ENCODE measurements at places on chromosomes 6 and 20.

- DNase-seq: no peak
Measured at GRCh38 chr6:130425537-130425936, 59.7 kb downstream of the TMEM200A start.

DNA sequence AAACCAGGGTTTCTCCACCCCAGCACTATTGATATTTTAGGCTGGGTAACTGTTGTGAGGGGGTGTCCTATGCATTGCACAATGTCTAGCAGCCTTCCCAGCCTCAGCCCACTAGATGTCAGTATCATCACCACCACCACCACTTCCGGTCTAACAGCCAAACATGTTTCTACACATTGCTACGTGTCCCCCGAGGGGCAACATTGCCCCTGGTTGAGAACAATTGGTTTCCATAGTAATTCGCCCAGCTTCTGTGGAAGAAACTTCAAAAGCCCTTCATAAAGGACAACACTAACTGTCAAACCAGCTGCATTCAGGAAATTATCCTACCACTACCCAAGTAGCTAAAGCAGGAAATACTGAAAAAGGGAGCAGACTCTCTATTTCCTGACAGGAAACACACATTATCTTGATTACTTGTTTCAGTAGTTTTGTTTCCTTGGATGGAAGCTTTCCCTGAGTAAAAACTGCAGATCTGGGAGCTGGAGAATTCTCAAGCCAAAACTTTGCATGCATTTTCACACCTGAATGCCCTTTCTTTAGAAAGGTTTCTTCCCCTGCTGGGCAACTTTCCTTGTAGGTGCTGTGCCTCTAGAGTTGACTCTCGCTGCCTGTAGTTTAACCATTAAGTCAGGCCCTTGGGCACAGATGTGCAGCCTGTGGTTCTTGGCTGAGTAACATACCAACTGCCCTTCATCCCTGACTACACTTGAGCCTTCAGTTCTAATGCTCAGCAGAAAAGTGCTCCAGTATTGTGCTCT, 23.6 kb downstream of the PKHD1 start:
- DNase-seq: peak; percentile 25

- DNase-seq: no peak
Measured at GRCh38 chr6:153129873-153130514, 1.1 kb downstream of the RGS17 start.

GRCh38 chr20:9928281-9928737, 89.4 kb upstream of the PAK5 start:
- DNase-seq: no peak

GRCh38 chr6:159042003-159042825, 2.6 kb downstream of the TAGAP start:
- DNase-seq: peak; percentile 54

- DNase-seq: no peak
Measured at GRCh38 chr6:76615395-76615794, 542.9 kb upstream of the IMPG1 start.

- no peak for DNase-seq
Measured at GRCh38 chr20:45399018-45399417, 9.1 kb upstream of the DBNDD2 start.

Data from NT2/D1 (cell line).